IMR-90 (cell line): ENCODE measurements at places on chromosomes 7 and 10. TPM values are rescaled to one million over a fixed set of nuclear protein-coding genes. Genes with fewer than 3 reads are reported as not detected.
A peak's percentile ranks its signal among the peaks of the same experiment; 100 is the strongest.

The LIPM gene
- total RNA-seq: not detected in 2 replicates

DNA sequence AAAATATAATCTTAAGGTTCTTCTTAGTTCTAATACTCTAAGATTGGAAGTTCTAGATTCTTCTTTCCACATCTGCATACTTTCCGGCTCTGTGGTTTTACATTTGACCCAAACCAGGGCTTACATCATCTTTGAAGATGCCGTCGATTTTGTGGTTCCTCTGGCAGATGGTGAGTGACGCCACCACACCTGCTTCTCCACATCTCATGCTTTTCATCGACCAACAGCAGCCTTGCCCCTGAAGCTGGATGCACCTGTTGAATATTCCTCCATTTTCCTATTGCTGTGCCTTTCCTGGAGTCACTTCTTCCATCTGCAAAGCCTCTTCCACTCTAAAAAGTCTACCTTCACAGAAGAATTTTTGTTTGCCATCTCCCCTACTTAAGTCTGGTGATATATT is 121.3 kb downstream of the PRKCQ start:
- DNase-seq: no peak

- peak; percentile 19 for DNase-seq
Measured at GRCh38 chr10:17171141-17171641, 30.3 kb downstream of the TRDMT1 start.

DNA sequence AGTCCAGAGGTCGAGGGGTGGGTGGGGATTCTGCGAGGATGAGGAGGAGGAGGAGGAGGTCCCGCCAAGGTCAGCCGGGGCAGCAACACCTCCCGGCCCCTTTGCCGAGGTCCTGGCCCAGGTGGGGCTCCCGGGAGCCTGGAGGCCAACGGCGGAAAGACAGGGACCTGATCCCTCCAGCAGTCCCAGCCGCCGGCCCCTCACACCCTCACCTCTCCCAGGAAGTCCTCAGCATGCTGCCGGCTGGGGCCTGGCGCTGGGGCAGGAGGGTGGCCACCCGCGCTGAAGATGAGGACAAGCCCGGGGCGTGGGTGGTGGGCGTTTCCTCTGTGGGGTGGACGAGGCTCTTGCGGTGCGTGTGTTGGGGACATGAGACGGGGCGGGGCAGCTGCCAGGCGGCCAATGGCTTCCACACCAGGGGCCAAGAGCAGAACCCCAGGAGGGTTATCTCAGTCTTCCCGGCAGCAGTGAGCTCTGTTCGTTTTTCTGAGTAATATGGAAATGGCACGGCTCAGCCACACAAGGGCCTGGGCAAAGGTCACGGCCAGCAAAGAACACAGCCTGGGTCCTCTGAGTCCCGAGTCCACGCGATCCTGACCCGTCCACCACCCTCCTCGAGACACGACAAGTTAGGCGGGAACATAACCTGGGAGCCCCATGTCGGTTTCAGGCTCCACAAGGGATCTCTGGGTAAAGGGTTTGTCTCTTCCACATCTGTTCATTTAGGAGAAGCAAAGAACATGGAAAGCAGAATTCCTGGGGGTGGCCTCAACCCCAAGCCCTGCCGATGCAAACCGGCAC is 82.9 kb upstream of the PDGFA start:
- no peak for DNase-seq

The CNNM1 gene
- total RNA-seq: 0.18 and 0.28 TPM in 2 replicates

DNA sequence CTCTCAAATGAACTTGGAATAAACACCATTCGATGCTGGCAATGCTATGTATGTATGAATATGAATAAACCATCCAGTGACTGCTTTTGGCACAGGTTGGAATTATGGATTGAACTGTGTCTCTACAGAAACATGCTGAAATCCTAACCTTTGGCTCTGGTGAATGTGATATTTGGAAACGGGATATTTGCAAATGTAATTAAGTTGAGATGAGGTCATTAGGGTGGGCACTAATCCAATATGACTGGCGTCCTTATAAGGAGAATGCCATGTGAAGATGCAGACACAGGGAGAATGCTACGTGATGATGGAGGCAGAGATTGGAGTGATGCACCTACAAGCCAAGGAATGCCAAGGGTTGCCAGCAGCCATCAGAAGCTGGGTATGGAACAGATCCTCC is 3.4 kb upstream of the ACTR3B start:
- peak; percentile 17 for DNase-seq

- no peak for DNase-seq
Measured at GRCh38 chr10:69628891-69629290, 1.2 kb upstream of the FAM241B start.

The UBE2H gene
- 34.6 and 39.2 TPM in 2 replicates for total RNA-seq

GRCh38 chr10:128489324-128490247 is 363.4 kb upstream of the MKI67 start:
- DNase-seq: no peak

The ECHDC3 gene
- 2.8 and 4.3 TPM in 2 replicates for total RNA-seq

GRCh38 chr10:108439397-108439796 is 1274.9 kb upstream of the SORCS1 start:
- no peak for DNase-seq

The NPFFR1 gene
- not detected in 2 replicates for total RNA-seq

DNA sequence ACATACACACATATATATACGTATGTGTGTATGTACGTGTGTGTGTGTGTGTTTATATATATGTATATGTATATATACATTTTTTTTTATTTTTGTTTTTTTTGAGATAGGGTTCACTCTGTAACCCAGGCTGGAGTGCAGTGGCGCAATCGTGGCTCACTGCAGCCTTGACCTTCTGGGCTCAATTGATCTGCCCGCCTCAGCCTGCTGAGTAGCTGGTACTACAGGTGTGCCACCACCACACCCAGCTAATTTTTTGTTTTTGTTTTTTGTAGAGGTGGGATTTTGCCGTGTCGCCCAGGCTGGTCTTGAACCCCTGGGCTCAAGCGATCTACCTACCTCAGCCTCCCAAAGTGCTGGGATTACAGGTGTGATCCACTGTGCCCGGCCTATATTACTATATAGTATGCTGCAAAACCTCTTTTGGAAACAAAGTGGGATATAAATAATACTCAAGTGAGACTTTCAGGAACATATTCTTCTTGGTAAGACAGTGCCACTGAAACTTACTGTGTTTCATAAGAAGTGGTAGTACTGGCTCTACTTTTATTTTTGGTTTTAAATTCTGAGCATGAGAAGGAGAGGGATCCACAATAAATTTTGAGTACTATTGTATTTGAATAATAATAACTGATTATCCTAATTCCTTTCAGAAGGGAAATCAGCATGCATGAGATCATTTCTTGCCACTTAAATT is 51.0 kb downstream of the MLLT10 start:
- DNase-seq: no peak

The AKR1D1 gene
- not detected in 2 replicates for total RNA-seq

DNA sequence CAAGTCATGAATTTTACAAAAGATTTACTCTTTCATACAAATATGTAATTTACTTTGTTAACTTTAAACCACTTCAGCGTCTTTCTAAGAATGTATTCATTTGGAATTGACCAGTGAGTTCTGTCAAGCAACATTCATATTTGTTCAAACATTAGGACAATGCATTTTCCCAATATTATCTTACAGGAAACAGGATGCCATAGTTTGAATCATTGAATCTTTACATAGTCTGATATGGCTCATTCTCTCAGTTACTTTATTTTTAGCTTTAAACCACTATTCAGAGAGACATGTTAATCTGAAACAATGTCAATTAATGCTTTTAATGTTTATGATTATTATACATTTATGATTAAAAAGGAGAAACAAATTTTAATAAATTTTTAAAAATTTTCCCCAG is 21.1 kb upstream of the MEOX2 start:
- DNase-seq: no peak

The CDHR1 gene
- not detected in 2 replicates for total RNA-seq

- peak; percentile 70 for DNase-seq
Measured at GRCh38 chr7:35985126-35985754, 167.8 kb upstream of the EEPD1 start.

The FBXL13 gene
- total RNA-seq: 0.36 and 0.83 TPM in 2 replicates

DNA sequence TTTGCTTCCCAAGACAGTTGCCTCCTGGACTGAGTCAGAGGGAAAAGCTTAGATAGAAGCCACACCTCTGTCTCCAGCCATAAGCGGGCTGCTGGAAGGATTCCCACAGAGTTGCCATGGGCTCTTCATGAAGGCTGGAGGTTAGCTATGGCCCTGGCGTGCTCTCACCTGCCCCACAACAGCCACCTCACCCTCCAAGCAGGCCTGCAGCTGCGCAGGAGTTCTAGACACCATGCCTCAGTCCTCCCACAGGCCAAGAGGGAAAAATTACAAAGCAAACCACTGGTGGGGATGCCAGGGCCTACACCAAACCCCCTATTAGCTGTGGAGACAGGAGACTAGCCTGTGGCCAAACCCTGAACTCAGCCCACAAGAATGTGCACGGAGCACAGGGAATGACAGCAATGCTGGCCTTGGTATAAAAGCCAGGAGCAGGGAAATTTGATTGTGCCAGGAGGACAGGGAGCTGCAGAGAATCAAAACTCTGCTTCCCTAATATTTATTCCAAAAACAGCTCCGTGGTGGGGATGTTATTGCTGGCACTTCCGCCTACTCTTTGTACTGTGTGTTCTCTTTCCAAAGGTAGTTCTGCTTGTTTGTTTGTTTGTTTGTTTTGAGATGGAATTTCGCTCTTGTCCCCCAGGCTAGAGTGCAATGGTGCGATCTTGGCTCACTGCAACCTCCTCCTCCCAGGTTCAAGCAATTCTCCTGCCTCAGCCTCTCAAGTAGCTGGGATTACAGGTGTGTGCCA is 60.3 kb upstream of the STK17A start:
- peak; percentile 23 for DNase-seq

The NEURL1 gene
- 0.28 and 0.36 TPM in 2 replicates for total RNA-seq

DNA sequence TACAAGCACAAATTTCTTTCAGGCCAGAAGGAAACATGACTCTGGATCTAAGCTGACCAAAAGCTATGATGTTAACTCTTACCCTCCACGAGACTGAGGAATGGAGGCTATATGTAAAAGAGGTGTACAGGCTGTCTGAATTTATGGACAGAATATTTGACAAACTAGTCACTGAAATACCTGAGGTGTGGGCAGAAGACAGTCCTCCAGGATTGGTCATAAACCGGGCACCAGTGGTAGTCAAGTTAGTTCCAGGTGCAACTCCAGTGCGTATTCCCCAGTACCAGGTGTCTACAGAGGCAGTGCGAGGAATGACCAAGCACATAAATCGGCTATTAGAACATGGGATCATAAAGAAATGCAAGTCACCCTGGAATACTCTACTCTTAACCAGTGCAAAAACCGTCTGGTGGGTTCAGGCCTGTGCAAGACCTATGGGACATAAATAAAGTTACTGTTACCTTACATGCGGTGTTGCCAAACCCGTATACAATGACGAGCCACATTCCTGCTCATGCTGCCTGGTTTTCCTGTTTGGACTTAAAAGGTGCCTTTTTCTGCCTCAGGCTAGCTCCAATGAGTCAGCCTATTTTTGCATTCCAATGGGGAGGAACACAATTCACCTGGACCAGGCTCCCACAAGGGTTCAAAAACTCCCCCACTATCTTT is 6.7 kb upstream of the CYREN start:
- no peak for DNase-seq

- DNase-seq: no peak
Measured at GRCh38 chr10:129465796-129466702, 992 bp upstream of the MGMT start.

GRCh38 chr7:1919539-1920265 is 249.6 kb downstream of the ELFN1 start:
- DNase-seq: peak; percentile 26

The TRPV6 gene
- not detected in 2 replicates for total RNA-seq

The NPSR1 gene
- total RNA-seq: not detected in 2 replicates

The SMKR1 gene
- total RNA-seq: not detected in 2 replicates

DNA sequence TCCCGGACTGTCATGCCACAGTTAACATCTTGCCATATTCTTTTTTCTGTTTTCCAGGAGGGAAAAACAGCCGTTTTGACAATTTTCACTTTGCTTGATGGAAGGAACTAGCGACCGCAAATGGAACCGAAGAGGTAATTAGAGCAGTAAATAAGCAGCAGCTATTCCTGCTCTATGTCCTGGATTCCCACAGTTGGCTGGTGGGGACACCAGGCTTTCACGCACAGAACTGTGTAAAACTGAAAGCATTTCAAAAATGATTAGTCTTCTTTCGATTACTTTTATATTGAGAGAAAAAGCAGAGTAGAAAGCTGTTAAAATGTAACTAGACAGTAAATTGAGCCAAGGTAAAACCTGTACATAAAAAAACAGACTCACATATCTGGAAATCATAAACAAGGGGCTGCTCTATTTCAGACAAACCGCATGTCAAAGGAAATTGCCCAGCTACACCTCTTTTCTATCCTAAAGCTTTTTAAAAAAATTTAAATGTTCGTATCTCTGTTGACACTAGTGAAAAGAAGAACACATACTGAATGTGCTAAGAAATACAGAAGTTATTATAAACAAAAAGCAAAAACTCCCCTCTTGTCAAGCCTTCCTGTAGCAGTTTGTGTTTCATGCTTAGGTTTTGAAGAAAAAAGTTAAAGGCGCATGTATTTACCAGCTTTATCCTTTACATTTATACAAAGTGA is 93.4 kb downstream of the RNF216 start:
- no peak for DNase-seq

GRCh38 chr7:36999626-37000485 is 275.6 kb upstream of the AOAH start:
- DNase-seq: no peak

- DNase-seq: no peak
Measured at GRCh38 chr10:11415095-11415494, 196.4 kb downstream of the USP6NL start.
